Activated naive CD8-positive, alpha-beta T cell treated with anti-CD3 and anti-CD28 coated beads, Interleukin-2, amount 50 U/mL, for 16 hours (primary cell): ENCODE measurements at places on chromosomes 2 and 18.

DNA sequence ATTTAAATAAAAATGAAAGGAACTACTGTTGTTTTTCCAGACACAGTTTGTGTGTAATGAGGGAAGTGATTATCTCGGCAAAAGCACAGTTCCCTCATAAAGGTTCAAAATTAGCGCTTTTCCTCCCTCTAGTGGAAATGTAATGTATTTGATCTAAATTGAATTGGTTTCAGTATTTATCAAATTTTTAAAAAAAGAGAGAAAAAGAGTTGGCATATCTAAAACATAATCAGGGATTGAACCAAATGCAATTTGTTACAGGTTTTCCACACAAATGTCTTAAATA, 37.5 kb downstream of the CMPK2 start:
- DNase-seq = no peak

DNA sequence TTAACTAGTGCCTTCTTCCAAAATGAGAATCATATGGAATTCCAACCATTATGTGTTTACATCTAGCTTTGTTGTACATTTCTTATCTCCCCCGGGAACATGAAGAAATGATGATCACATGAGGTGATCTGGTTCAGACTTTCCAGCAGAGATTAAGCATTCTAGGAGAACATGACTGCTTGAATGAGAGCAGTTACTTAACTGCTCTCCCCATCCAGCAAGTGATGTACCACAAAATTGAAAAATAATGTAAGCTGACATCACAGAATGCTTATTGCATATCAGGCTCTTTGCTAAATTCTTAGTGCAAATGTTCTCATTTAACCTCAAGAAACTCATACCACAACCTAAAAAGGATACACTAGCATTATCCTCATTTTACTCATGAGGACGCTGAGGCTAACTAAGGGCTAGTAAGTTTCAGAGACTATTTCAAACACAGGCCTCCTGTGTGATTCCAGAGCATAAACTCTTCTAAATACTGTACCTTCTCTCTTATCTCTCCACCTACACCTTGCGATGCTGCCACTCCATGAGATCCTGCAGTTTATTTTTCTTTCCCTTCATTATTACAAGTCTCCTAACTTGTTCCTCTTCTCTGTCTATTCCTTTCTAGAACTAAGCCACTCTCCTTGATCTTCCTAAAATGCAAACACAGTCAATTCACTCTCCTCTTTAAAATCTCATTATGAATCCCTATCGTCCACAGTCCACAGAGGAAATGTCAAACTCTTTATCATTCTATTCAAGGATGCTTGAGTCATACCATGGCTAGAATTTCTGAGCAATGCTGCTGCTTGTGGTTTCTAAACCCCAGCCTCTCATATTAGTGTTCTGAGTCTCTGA, 1224.8 kb upstream of the ZEB2 start:
- no peak for DNase-seq

GRCh38 chr2:120367649-120368048, 21.7 kb downstream of the INHBB start:
- no peak for DNase-seq

DNA sequence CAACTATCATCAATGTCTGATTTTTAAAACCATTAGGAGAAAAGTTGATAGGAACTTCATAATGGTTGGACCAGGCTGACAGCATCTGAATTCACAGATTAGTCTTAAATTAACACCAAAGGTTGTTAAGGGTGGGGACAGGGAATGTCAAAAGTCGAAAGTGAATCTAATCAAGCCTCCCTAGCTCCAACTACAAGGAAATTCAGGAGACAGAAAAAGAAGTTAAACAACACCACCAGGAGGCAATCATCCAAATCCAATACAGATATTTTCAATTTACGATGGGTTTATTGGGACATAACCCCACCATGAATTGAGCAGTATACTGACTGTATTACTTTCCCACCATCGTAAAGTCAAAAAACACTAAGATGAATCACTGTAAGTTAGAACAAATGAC, 32.8 kb downstream of the ATF2 start:
- no peak for DNase-seq

DNA sequence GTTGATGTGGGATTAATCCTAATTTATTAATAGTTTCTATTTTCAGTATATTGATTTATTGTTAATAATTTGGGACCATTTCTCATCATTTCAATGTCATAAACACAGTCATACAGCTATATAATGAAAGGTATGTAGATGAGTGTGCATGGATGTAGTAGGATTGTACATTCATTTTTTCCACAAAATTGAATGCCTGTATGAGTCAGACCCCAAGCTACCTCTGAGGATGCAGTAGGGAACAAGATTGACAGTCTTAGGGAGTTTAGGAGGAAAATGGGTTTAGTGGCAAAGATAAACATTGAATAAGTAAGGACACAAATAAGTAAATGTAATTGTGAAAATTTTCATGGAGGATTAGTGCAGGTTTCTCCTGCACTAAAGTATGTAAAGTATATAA, 14.1 kb upstream of the TMEFF2 start:
- no peak for DNase-seq

GRCh38 chr2:181123798-181124231, 143.4 kb downstream of the UBE2E3 start:
- no peak for DNase-seq

- DNase-seq = no peak
Measured at GRCh38 chr2:217849154-217849975, 153.4 kb downstream of the TNS1 start.

DNA sequence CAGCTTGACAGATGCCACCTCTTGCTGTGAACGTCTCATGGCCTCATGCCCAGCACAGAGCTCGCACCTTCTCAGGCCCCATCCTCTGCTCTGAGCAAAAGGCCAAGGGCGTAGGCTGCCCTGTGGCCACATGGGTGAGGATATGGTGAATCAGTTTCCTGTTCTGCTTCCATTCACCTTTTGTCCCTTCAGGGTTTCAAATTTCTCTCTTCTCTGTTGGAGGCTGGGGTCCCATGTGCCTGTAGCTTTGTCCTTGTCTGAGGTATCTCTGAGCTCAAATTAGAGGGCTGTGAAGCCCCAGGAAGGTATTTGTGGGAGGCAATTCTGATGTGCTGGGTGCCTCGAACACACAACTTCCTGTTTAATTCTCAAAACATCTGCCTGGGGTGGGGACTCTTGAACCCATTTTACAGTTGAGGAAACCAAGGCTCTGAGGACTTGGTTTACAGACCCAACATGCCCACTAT, 29.0 kb downstream of the ZAP70 start:
- no peak for DNase-seq

GRCh38 chr2:64708829-64709228, 55.1 kb upstream of the SERTAD2 start:
- DNase-seq = no peak

DNA sequence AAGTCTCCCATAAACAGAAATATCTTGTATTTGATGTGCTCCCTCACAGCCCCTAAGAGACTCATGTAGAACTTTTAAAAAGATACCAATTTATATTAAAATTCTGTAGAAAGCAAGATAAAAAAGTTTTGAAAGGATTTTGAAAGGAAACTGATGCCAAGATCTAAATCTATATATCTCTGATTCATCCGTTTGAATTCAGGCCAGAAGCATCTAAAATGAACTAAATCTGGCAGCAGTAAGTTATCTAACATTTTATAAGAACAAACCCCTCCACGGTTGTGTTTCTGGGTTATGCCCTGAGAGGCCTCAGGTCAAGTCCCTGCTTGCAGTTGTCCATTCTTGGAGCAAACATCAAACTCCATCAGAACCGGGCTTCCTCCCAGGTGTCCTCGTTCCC, 165.8 kb downstream of the FBXO15 start:
- no peak for DNase-seq

DNA sequence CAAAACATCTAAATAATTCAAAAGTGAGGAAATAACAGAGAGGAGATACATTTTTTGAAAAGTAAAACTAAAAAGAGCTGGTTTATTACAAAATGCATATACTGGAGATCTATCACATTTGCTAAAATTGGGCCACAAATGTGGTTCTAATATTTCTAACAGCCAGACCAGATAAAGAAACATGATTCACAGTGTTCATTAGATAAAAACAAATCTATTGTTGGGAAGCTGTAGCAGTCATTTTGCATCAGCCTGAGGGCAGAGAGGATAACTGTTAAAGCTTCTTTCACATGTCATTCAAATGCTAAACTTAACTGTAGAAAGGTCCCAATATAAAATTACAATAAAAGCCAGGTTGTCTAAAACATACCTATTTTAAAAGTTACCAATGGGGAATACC, 148.3 kb downstream of the GULP1 start:
- DNase-seq = no peak

DNA sequence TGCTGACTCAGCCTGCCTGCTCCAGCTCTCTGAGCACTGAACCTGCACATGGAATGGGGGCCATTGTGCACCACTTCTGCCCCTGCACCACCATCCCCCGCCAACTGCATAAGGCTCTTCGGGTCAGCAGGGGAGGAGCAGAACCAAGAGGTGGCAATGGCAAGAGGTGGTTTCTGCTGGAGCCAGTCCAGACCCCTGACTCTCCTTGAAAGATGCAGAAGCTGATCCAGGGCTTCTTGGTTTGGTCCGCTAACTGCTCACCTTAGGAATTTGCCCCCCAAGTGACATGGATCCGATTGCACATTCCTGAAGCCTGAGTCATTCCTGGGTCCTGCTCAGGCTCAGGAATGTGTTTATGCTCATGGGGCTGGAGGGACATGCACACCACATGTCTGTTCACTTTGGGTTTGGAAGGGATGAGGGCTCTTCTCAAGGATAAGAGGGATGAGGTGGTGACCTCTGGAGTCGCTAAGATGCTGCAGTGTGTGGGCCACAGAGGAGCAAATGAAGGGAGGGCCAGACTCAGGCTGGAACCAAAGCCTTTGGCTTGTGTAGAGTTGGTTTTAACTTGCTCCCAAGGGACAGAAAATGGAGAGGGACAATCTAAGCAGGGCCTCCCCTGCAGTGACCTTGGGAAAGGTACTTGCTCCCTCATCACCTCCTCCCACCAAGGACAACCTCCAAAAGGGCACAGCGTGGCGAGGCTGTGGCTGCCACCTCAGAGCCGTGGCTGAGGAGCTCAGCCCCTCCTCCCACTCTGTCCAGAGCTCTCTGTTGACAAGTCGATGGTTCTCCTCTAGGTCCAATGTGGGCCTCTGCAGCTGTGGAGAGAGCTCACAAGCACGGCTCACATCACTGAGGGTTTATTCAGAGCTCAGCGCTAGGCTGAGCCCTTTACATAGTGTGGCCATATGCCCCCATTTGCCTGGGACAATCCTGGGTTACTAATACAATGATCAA, 66.2 kb downstream of the HS1BP3 start:
- DNase-seq = no peak

GRCh38 chr2:15517793-15518192, 43.3 kb downstream of the NBAS start:
- no peak for DNase-seq

GRCh38 chr18:24657444-24657842, 197.0 kb downstream of the HRH4 start:
- DNase-seq = no peak

- DNase-seq = no peak
Measured at GRCh38 chr2:231111987-231112386, 12.9 kb downstream of the HTR2B start.

GRCh38 chr2:160282063-160282580, 82.0 kb upstream of the ITGB6 start:
- DNase-seq = no peak

DNA sequence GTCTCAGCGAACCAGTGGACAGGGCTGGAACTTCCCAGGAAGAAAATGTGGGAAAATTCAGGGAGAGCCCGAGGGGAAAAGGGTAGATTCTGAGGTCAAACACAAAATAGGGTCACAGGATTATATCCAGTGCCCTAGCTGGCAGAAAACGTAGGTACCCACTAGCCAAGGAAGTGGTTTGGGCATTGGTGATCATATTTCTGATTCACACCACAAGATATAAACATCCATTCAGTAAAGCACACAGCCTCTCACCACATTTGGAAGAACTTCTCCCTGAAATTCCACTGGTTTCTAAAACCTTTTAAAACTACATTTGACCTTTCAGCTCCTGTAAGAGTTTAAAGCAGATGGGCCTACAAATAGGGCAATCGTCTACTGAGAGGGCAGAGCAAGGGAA, 186.9 kb downstream of the TTC32 start:
- DNase-seq = no peak

GRCh38 chr2:191560411-191560980, 117.4 kb upstream of the NABP1 start:
- DNase-seq = no peak

DNA sequence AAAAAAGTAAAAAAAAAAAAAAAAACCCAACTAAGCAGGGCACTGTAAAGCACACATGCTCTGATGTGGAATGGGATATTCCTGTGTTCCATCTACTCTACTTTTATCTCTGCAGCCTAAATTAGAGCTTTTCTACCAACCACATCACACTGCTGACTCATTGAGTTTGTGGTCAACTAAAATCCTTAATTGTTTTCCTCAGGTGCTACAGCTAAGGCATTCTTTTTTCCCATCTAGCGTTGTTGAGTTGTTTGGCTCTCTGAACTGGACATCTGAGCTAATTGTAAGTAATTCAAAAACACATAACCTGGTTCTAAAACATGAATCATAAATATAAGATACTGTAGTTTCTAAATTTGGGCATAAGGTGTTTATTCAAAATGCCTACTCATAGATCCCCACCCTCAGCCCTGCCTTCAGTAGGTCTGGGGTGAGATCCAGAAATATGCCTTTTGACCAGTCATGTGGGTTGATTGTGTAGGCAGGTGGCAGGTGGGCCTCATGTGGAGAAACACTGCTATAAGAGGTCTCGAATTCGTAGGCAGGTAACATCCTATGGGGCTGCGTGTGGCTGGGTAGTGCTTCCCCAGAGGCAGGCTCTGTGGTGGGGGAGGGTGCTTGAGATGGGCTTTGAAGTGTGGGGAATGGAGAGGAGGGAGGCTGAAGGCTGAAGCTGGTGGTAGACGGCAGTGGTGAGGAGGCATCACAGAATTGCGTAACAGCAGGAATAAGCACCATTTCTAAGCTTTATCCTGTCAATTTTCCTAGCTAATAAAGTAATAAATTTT, 27.2 kb downstream of the ANKRD29 start:
- DNase-seq = no peak

DNA sequence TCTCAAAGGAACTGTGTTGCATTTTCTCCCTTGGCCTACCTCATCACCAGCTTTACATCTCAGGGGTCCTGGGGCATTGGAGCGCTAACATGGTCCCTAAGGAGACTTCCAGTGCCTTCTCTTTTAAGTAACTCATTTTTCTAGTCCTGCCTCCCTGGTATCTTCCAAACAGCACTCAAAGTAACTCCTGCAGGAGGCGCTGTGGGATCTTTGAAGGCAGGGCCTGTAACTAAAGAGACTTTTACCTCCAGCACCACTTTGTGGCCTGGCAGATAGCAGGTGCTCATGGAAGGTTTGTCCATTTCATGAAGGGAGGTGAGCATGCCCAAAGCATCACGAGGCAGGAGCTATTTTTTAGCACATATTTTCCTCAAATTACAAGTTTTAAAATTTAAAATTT, 411.0 kb upstream of the GYPC start:
- peak; percentile 11 for DNase-seq
